ENCODE measurements at places on chromosomes 16 and 17.

DNA sequence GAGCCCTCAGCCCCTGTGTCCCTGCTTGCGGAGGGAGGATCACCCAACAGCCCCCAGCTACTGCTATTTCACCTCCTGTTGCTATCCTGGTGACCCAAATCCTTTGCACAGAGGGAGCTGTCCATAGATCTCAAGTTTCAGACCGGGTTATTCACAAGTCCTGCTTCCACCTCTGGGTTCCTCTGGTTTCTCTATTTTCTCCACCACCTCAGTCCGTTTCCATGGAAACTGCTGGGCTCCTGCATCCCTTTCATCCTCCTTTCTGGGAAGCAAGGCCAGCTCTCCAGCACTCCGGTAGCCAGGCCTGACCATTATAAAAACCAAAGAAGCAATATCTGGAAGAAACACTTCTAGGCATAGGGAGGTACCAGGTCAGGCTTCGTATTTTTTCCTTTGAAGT lies 4.8 kb upstream of the CALB2 start:
- DNase-seq: no peak

DNA sequence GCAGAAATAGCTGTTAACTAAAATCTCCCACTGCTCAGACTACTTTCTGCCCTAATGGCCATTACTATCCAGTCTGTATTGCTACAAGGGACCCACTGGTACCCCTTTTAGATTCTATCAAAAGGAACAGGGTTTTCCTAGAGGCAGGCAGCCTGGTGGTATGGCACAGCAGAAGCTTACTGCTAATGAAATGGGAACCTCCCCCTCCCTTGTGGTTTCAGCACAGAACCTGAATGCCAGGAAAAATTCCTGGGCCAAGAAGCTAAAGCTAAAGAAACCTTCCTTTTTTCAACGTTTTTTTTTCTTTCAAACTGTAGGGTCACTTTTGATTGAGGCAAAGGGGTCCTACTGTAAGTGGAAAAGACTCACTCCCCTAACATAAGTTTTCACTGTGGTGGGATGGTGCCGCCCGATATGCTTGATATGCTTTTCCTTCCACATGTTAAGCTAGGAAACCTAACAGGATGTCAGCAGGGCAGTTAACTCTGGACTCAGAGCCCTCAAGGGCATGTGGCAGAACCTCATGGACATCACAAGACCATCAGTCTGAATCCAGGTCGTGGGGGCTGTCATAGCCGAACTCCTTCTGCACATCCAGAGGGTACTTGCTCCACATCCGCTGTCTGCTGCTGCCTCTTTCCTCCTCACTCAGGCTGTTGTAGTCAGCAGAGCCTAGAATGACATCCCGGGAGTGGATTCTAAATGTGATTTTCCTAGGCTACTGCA lies 9.8 kb downstream of the SLC7A6OS start:
- DNase-seq: no peak

DNA sequence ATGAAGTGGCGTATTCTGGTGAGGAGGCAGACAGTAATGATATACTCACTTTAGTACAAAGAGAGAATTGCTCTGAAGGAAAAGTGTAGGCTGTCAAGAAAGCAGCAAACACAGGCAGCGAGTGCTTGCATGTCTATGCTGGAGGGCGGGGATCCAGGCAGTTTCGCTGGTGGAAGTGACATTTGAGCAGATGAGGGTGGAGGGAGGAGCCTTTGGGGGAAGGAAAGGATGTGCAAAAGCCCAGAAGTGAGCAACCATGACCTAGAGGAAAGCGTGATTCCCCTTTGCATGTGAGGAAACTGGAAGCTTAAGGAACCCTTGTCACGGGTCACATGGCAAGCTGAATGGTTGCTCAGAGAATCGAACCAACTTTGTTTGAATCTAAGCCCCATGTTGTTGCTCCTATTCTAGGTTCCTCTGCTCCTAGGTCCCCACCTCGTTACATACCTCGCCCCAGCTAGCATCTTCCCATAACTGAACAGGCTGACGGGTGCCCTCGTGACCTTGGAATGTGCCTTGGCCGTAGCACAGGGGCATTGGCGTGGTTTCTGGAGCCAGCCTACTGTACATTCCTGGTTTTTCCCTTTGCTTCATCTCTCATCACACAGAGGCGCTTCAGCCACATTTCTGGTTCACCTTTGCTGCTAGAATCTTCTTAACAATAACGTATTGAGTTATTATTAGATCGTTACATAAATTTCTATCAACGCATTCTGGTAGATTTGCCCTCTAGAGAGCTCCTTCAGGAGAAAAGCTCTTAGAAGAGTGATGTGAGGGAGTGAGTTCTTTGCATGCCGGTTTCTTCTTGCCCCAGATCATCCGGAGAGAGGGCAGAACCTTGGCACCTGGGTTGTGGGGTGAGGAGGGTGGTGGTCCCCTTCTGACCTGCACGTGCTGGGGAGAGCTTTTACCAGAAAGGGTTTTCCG lies 191.8 kb downstream of the SNX29 start:
- no peak for DNase-seq

DNA sequence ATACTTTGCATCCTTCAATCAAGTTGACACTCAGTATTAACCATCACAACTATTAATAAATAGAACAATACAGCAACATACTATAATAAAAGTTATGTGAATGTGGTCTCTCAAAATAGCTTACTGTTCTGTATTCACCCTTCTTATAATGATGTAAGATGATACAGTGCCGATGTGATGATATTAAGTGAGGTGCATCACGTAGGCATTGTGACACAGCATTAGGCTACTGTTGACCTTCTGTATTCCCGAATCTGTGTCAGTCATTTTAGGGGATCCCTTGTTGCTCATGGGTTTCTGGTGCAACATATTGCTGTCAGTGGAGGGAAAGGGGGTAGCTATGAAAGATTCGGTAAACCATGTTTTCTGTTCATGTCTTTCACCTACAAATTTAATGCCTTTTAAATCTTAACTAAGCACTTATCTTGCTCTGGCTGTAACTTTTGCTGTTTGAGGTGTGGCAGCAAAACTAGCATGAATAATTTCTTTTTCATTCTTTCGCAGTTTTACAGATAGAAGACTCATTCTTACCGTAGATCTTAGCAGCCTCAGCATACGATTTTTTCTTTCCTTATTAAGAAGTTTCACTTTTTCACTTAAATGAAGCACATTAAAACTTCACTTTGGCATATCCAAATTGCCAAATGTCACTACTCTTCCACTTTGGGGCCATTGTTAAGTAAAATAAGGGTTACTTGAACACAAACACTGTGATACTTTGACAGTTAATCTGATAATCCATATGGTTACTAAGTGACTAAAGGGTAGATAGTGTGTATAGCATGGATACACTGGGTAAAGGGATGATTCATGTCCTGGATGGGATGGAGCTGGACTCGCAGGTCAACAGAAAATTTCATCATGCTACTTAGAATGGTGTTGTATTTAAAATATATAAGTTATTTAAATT lies 29.6 kb downstream of the NFAT5 start:
- no peak for DNase-seq

DNA sequence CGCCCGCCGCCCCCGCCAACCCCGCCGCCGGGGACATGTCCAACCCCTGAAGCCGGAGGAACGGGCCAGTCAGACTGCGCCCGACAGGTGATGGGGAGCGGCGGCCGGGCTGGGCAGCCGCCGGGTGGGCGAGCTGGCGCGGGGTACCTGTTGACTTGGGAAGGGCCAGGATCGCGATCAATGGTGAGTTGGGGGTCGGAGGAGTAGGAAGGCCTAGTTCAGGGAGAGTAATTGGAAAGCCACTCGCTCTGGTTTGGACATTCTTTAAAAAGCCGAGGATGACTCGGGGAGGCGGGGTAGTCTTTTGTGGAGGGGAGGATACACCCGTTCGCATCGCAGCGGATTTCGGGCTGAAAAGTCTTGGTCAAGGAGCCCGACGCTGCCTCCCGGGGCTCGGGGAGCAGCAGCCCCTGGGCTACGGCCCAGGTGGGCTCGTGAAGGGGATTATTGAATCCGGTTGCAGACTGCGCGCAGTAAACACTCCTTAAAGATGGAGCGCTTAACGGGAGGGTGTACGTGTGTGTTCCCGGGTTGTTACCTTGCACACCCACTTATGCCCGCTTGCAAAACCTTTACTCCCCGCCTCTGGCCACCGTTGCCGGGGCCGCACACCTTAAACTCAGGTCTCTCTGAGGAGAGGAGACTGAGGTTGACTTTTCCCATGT lies 123.8 kb downstream of the GOSR1 start:
- DNase-seq: no peak

DNA sequence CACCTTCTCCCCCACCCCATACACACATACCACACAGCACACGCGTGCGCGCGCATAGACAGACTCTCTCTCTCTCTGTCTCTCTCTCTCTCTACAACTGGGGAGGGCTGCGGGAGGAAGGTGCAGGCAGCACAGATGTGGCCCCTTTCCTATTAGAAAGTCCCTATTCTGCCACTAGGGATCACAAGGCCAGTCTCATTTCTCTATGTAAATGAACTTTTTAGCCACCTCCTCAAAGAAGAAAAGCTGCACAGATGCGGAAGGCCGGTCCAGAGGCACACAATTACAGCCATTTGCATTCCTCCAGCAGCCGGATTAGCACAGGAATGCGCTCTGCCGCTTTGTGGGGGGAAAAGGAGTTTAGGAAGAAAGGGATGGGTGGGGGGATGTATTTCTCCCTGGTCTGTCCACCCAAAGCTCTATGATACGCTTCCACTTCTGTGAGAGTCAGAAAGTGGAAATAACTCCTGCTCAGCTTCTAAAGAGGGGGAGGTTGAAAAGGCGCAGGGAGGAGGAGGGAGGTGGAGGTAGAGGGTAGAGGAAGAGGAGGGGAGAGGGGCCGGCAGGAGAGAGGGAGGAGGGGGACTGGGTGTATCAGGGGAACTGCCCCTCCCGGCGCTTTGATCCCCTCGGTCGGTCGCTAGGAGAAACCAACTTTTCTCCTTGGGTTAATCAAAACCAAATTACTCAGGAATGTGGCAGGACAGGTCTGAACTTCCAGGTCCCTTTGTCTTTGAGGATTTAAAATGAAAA lies 11.7 kb downstream of the ZFHX3 start:
- DNase-seq: no peak

- DNase-seq: no peak
Observed at GRCh38 chr16:426115-426905, 861 bp downstream of the RAB11FIP3 start.

All from activated naive CD4-positive, alpha-beta T cell (primary cell).